ENCODE measurements at places on chromosomes 1 and 21.

DNA sequence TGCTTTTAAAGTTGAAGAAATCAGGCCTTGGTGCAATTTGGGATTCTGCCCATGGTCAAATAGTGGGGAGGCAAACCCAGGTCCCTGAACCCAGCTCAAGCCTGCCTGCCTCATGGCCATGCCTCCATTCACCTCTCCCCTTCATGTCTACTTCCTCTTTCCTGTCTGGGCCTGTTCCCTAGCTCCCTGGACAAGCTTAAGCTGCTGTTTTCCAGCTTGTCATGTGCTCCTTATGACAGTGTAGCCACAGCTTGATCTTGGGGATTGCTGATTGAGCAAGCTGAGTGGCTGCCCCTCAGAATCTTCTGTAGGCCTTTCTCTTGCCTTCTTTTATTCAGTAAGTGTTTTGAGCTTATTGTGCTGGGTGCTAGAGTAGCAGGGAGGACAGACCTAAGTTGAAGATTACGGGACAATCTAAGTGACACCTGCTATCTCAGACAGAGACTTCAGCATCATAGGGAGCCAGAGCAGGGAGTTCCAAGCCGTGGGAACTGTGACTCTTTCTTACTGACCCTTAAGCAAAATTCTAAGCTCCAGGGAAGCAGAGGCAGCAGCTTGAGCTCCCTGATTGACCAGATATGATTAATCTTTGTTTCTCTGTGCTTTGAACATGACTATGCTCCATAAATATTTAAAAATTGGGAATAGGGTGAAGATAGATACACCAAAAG lies 520 bp upstream of the MR1 start:
- no peak for DNase-seq

GRCh38 chr1:175075572-175076568 lies 8.2 kb downstream of the TNN start:
- DNase-seq: no peak

- DNase-seq: no peak
These were observed 131.8 kb downstream of the CTH start for GRCh38 chr1:70542856-70543255.

DNA sequence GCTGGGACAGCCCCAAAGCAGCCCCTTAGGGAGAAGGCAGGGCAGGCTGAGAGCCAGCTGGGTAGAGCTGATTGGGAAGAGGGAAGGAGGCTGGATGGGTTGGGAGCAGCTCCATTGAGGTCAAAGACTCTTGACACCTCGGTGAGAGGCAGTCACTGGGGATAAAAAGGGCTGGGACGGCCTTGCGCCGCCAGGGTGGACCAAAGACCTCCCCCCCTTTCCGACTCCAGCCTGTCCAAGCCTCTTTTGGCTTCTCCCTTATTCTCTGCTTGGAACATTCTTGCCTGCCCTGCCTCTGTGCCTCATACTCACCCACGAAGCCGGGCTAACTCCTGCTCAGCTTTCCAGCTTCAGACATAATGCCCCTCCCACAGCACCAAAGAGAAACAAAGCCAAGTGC lies 51.1 kb downstream of the LRRC38 start:
- no peak for DNase-seq

DNA sequence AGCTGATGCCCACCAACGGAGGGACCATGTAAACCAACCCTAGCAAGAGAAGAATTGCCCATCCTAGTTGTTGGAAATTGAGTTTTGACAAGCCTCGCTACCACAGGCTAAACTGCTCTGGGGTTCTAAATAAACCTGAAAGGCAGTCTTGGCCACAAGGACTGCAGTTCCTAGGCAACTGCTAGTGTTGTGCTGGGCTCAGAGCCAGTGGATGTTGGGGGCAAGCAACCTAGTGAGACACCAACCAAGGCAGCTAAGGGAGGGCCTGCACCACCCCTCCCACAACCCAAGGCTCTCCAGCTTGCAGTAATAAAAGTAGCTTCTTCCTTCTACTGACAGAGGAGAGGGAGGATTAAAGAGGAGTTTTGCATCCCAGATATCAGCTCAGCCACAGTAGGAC lies 102.4 kb upstream of the PKN2 start:
- DNase-seq: no peak

- no peak for DNase-seq
These were observed 21.5 kb upstream of the ENAH start for GRCh38 chr1:225674381-225674780.

DNA sequence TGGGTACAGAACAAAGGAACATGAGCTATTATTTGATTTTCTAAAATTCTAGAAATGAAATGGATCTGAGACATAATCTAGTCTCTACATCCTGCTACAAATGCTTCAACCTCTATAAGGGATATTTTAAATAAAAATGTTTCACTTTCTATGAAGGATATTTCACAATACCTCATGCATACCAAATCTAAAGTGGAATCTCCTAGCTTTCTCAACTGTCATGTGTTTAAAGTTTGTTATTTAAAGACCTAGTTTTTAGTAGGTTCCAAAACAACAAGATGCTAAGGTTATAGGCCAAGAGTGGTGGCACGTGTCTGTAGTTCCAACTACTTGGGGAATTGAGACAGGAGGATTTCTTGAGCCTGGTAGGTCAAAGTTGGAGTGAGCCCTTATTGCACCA lies 47.6 kb downstream of the KDM5B start:
- no peak for DNase-seq

DNA sequence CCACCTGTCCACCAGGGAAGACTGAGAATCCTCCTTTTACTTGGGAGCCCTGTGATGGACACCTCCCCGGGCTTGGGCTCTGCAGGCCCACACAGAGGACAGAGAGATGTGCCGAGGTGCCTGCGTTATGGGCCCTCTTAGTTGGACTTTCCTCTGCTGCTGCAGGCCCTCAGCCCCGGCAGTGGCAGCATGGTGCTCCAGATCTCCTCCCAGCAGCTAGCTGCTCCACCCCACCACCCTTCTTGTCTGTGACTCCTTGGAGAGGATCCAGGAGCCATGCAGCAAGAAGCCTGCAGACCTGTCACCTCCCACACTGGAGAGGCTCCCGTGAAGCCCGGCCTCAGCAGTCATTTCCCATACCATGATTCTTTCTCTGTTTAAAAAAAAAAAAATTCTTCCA lies 27.4 kb downstream of the PHGDH start:
- DNase-seq: no peak

DNA sequence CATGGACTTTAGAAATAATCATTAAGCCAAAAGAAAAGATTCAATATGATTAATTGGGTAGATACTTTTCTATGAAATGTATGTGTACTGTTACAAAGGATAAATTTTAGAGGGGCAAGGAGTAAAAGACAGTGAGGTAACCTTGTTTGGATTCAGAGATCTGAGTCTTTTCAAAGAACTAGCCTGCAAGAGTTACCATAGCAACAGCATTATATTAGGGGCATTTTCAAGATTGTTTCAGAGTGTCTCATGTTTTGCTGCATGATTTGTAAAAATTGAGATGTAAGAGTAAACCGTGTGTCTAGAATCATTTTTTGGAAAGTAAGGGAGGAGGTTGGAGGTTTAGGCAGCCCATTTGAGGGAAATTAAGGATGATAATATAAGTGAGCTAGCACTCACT lies 70.6 kb upstream of the KIAA1614 start:
- no peak for DNase-seq

GRCh38 chr1:59731591-59731990 lies 83.2 kb upstream of the HOOK1 start:
- no peak for DNase-seq

GRCh38 chr1:41274752-41275545 lies 32.8 kb upstream of the SCMH1 start:
- no peak for DNase-seq

DNA sequence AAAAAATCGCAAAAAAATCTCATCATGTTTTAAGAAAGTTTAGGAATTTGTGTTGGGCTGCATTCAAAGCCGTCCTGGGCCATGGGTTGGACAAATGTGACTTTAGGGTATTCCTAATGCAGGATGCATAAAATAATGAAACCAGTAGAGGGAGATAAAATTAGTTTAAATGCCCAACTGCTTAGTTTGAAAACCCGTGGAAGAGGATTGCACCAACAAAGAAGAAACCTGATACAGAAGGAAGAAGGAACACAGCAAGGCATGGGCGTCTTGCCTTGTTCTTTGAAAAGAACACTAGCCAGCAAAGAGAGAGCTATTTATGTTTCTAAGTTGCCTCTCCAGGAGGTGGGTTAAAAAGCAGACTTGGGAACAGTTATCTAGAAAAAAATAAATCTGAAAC lies 37.9 kb downstream of the WDR3 start:
- peak; percentile 3 for DNase-seq

GRCh38 chr1:68720476-68720875 lies 223.6 kb upstream of the DEPDC1 start:
- DNase-seq: no peak

GRCh38 chr1:237316352-237316751 lies 274.4 kb downstream of the RYR2 start:
- DNase-seq: no peak

GRCh38 chr1:156226782-156227181 lies 14.0 kb downstream of the PMF1 start:
- DNase-seq: no peak

GRCh38 chr1:106268070-106268469 lies 788.4 kb upstream of the PRMT6 start:
- peak; percentile 36 for DNase-seq

DNA sequence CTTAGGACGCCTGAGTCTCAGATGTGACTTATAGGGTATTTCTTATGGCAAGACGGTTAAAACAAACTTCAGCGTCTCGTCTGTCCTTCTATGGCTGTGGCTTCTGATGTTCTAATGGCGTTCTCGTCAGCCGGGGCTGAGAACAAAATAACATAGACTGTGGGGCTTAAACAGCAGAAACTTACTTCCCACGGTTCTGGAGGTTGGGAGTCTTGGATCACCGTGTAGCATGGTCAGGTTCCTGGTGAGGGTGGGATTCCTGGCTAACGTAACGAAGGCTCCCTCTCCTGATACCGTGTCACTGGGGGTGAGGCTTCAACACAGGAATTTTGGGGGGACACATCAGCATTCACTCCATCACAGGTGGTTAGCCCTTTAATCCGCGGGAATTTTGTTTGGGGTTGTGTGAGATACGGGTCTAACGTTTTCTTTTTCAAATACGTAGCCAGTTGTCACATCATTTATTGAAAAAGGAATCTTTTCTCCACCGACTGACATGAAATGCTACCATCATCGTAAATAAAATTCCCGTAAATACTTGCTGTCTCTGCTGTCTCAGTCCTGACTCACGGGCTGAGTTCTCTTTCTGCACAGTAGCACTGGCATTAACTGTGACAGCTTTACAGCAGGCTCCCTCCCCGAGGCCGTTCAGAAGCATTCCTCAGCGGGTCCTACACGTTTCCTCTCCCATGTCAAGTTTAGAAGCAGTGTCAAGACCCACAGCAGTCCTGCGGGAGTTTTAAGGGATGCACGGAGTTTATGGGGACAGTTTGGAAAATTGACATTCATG lies 8.1 kb upstream of the POFUT2 start:
- DNase-seq: no peak

DNA sequence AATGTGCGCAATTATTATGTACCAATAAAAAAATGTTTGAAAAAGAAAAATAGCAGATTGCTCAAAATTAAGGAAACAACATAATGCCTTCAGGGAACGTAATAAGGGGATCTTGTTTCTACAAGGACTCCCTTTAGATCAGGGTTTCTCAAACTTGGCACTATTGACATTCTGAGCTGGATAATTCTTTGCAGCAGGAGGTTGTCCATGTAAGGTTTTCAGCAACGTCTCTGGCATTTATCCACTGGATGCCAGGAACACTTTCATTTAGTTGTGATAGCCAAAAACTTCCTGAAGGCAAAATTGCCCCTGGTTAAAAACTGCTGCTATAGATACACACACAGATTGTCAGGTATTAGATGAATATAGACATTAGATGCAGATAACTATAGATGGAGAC lies 666.7 kb upstream of the ADAMTS5 start:
- no peak for DNase-seq

GRCh38 chr1:56156971-56157876 lies 422.1 kb downstream of the PLPP3 start:
- peak; percentile 4 for DNase-seq

GRCh38 chr1:25568090-25568833 lies 24.9 kb downstream of the LDLRAP1 start:
- DNase-seq: peak; percentile 52

GRCh38 chr21:33396436-33396835 lies 6.8 kb upstream of the IFNGR2 start:
- no peak for DNase-seq

DNA sequence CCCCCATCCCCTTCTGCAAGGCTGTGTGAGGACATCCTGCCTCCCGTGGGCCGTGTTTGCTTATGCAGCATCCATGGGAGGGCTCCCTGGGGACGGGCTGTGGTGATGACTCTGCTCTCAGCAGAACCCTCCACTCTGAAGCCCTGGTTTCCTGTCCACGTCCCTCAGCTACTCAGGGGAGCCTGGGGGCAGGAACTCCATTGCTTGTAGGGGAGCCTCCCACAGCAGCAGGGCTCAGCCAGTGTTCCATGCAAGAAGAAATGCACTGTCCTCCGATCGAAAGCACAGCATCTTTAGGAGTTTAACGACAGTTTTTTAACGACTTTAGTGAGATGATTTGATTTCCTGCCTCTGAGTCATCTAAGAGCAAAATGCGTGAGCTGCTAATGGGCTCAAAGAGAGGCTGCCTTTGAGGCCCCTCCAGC lies 8.3 kb upstream of the KCNAB2 start:
- no peak for DNase-seq

DNA sequence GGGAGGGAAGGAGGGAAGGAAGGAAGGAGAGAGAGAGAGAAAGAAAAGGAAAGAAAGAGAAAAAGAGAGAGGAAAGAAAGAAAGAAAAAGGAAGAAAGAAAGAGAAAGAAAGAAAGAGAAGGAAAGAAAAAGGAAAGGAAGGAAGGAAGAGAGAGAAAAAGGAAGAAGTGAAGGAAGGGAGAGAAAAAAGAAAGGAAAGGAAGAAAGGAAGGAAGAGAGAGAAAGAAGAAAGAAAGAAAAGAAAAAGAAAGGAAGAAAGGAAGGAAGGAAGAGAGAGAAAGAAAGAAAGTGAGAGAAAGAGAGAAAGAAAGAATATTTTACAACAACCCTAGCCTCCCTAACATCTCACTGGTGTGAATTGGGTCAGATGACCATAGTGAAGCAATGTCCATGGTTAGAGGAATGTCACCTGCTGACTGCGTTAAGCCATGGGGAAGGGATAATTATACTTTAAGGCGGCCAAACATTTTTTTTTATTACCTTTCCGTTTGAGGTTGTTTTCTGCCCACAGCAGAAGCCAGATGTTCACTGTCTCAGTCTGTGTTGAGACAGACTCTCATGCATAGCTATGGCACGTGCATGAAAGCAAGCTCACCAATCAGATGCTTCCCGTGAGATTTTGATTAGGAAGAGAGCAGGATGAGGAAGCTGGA lies 76.4 kb downstream of the SNRPE start:
- no peak for DNase-seq

DNA sequence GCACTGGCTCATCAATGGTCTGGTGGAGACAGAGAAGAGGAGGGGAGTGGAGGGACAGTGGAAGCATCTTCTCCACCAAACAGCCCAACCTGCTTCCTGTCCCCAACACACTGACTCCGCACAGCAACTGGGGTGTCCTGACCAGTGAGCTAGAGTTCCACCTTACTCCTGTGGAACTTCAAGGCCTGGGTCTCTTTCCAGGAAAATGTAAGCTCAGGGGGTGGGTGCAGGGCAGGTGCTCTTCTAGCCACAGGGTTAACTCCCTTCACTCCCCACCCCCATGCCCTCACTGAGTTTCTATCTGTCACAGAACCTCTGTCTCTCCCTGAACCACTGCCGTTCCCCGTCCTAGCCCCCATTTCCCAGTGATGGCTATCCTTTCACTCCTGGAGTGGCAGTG lies 876 bp downstream of the MOB3C start:
- DNase-seq: no peak
